ENCODE measurements at places on chromosomes 13 and 19.

GRCh38 chr19:34276614-34277013 lies 22.3 kb downstream of the GARRE1 start:
- DNase-seq = no peak

- DNase-seq = no peak
These were observed 20.6 kb downstream of the OR10H3 start for GRCh38 chr19:15758379-15758778.

GRCh38 chr13:40343550-40344269 lies 322.7 kb downstream of the FOXO1 start:
- no peak for DNase-seq

DNA sequence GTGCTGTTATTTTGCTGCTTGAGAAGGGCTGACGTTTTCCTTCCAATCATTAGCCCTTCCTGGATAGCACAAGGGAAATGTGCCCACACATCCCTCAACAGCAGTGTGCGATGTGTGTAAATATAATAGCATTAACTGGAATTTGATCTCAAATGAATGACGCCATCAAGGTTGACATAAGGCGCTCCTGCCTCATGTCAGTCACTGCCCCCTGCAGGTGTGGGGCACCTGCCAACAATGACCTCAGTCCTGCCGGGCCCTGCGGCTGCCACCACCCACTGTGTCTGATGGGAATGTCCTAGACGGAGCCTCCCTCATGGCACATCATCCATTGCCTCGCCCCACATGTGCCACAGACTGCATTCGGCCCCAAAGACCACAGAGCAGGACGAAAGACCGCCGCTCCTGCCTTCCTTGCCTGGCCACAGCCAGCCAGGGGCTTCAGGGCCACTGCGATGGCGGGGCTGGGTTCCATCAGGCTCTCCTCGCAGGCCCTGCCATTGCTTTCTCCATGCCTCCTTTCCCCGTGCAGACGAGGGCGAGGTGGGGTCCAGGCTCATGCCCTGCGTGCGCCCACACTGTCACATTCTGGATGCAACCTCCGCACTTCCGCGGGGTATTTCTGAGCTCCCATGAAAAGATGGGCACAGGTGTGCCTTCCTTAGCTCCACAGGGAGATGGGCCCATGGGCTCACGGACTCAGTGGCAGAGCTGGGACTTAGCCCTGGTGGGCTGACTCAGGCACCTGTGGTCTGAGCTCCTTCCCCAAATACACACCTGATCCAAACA lies 146.7 kb downstream of the SOX1 start:
- DNase-seq = peak; percentile 87

DNA sequence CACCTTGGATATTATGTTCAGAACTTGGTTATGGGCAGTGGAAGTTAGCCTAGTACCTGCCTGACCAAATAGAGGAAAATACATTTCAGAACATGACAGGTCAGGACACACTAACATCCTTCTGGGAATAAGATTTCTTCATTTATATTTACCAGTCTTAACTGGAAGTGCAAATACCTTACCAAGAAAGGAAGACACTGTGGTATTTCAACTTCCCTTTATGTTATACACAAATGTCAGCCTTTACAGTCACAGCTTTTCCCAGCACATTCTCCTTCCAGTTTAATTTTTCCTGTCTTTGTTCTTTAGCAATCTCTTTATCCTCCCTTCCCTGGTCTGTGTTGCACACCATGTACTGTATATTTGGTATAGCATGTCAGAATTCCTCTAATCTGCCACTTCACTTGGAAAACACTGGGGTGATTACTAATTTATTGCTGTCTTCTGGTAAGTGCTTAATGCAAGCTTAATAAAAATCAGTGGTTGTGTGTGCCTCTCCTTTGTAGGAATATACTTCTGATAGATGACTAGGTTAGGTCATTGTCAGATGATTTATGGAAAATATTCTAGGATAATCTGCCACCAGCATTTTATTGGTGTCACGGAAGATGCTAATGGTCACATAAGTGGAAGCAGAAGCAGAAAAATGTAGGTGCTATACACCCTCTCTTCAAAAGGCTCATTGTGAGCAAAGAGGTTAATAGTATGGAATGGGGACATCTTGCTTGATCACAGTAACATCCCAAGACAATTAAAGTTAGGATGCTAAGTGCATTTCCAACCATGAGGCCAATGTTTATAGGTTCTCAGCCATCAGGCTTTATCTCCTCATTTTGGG lies 124.3 kb upstream of the STARD13 start:
- DNase-seq = no peak

DNA sequence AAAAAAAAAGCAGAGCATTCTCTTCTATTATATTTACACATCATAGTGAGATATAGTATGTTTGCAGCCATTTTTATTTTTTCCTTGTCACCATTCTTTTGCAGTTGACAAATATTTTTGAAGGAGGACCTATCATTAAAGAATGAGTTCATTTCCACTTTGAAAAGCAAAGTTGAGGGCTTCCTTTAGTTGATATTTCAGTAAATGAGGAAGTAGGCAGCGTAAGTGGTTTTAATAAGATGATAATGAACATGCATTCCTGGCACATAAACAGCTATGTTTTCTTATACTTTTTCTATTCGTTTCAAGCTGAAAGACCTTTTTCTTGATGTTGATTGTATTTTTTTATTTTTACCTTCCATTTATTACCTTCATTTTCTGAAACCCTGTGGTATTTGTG lies 66.2 kb downstream of the ZMYM2 start:
- no peak for DNase-seq

- DNase-seq = no peak
These were observed 1.3 kb downstream of the LSR start for GRCh38 chr19:35249848-35250711.
